ENCODE measurements at places on chromosomes 12 and 14.

- no peak for DNase-seq
Observed at GRCh38 chr12:108315486-108316105, 23.5 kb downstream of the CMKLR1 start.

GRCh38 chr14:55381561-55381960 is 30.1 kb downstream of the ATG14 start:
- no peak for DNase-seq

DNA sequence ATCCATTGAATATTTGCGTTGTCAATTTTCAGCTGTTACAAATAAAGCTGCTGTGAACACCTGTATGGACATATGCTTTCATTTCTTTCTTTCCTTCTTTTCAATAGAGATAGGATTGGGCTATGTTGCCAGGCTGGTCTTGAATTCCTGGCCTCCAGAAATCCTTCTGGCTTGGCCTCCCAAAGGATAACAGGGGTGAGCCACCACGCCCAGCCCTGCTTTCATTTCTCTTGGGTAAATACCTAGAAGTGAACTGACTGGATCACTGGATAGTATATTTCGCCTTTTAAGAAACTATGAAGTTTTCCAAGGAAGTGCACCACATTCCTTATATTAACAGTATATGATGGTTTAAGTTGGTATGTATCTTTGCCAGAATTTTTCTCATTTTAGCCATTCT is 32.3 kb upstream of the EAPP start:
- DNase-seq, result no peak

DNA sequence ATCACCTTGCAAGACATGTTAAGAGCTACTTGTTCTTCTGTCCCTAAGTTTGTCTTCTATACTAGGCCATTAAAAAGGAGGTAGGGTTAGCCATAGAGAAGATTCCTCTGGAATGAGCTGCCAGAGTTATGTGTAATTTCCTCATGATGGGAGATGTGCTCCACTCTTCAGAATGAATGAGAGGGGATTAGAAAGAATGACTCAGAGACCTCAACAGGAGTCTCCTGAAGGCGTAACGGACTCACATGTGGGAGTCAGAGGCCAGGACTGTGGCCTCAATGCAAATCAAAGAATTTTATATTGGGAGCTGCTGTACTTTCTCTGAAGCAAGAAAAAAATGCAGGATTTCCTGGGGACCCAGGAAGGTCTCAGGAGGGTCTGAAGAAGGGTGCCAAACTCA is 87.8 kb upstream of the ATXN7L3B start:
- DNase-seq, result no peak

- DNase-seq, result no peak
Observed at GRCh38 chr14:21399311-21399870, 15.6 kb upstream of the SUPT16H start.

GRCh38 chr12:77949943-77950342 is 119.2 kb downstream of the NAV3 start:
- DNase-seq, result no peak

GRCh38 chr12:89499857-89500256 is 24.7 kb downstream of the GALNT4 start:
- DNase-seq, result no peak

DNA sequence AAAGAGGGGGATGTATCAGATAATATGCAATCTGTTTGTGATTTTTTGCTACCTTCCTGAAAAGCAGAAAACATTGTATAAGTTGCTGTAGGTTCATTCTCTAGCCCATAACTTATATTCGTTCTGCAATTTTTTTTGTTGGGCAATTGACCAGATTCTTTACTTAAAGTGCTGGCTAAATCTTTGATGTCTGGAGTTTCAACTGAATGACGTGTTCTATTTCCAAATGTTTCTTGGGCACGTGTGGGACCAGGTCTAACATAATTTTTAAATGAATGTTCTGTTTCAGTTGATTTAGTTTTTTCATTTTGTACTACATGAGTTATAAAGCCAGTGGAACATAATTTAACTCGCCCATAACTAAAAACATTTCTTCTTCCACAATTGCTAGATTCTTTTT is 3.8 kb downstream of the MLH3 start:
- DNase-seq, result no peak

- no peak for DNase-seq
Observed at GRCh38 chr14:75875958-75876357, 105.8 kb downstream of the TGFB3 start.

DNA sequence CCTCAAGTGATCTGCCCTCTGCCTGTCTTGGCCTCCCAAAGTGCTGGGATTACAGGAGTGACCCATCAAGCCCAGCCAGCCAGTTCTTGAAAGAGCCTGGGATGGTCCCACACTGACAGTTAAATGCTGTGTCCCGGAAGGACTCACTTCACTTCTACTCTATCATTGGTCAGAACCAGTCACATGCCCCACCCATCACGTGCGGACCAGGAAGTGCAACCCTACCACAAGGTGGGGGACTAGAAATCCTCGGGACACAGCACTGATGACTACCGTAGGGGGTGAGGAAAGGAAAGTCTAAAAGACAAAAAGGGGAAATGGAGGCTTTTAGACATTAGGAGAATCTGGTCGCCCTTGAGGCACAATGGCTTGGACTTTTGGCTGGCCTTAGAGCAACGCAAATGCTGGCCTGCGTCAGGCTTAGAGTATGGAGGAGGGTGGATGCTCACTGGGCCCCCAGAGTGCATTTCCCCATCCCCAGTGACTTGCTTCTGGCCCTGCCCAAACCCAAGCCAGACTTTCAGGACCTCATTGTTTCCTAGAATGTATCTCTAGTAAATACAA is 207.7 kb downstream of the TTC8 start:
- no peak for DNase-seq

- DNase-seq, result no peak
Observed at GRCh38 chr12:124550123-124551089, 17.0 kb downstream of the NCOR2 start.

DNA sequence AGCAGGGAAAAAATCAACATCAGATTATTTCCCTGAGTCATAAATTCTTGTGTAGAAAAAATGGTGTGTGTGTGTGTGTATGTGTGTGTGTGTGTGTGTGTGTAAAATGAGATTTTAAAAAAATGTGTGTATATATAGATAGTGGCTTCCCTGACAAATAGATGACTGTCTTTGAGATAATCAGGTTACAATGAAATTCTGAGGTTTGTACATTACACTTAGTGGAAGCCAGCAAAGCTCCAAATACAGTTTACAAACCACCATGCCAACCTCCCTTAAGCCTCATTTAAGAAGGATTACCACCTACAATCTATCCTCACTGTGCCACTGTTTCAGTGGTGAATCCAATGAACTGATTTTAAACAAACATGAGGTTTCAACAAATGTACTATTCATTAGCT is 93.8 kb downstream of the MED13L start:
- DNase-seq, result no peak

GRCh38 chr14:104194716-104195115 is 56.3 kb downstream of the KIF26A start:
- no peak for DNase-seq

GRCh38 chr14:58944343-58944967 is 244.0 kb upstream of the DAAM1 start:
- no peak for DNase-seq

GRCh38 chr12:2169940-2170339 is 117.2 kb downstream of the CACNA1C start:
- no peak for DNase-seq

- no peak for DNase-seq
Observed at GRCh38 chr14:39302124-39302810, 68.6 kb downstream of the MIA2 start.

GRCh38 chr14:102187568-102188001 is 47.9 kb downstream of the WDR20 start:
- DNase-seq, result no peak

GRCh38 chr14:39228044-39228443 is 5.7 kb upstream of the MIA2 start:
- DNase-seq, result no peak

- no peak for DNase-seq
Observed at GRCh38 chr12:129622566-129622965, 281.3 kb downstream of the TMEM132D start.

DNA sequence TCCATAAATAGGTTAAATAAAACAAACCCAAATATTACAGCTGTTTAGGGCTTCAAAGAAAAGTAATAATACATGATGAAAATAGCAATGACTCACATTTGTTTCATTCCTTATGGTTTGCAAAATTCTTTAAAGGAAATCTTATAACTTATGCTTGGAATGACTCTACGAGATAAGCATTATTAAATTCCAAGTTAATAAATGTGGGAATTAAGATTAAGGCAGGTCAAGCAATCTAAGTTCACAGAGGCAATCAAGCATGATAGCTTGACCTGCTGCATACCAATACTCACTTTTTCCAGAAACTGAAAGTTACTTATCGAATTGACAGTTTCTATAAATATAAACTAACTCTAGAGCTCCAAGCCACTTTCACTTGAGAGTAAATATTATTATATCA is 1002.9 kb upstream of the SEL1L start:
- DNase-seq, result no peak

DNA sequence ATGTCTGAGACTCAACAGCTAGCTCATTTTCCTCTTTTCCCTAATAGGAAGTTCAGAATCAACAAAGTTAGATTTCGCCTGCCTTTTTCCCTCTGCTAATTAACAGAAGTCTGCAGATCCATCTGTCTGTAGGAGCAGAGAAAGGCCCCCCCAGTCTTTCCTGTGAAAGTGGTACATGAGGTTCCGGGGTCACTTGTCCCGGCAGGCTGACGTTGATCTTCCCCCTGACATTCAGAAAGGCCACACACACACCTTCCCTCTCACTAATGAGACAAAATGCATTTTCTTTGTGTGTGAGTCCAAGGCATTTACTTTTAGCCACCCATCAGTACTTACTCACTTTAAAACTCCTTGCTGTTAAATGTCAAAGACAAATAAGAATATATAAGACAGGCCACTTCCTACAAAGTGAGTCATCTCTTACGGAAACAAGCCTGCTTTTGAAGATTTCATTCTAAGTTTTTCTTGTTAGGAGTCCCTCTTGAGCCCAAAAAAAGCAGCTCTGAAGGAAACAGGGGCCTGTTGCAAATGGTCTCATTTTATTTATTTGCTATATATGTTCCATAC is 138.7 kb downstream of the TTC7B start:
- DNase-seq, result peak; percentile 8

DNA sequence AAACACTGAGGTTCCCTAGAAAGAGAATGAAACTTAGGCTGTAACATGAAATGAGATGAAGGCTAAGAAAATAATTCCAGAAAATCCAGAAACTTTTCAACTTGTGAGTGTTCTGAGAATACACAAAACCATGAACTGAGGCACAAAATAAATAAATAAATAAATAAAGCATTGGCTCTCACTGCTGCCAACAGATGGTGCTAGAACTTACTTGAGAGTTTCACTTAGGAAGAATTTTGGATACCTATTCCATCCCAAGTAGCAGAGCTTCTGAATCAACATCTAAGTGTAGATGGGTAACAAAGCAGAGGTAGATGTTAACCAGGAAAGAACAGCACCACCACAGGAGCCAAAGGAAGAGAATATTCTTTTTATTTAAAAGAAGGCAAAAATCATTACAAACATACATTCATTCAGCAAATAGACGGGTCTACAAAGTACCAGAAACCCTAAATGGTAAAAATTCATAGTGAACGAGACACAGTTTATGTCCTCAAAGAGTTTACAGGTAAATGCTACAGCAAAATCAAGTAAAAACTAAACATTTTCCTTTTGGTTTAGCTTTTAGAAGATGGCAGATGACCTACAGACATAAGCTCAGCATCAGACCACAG is 16.7 kb downstream of the EPS8 start:
- no peak for DNase-seq

DNA sequence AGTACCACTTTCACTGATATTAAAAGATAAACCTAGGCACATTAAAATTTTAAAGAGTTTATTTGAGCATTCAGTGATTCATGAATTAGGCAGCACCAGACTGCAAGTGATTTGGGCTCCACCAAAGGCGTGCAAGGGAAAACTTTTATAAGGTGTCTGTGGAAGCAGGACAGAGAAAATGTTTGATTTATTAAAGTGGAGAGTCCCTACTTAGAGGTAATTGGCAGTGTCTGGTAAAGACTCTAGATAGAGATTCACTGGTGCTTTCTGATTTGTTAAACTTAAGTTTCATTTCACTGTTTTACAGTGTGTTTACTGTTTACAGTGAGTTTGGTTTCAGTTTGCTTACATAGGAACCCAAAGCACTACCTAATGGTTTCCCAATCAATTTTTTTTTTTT is 72.8 kb downstream of the ANKS1B start:
- no peak for DNase-seq

GRCh38 chr12:33438851-33439586 is 600 bp downstream of the SYT10 start:
- DNase-seq, result no peak

DNA sequence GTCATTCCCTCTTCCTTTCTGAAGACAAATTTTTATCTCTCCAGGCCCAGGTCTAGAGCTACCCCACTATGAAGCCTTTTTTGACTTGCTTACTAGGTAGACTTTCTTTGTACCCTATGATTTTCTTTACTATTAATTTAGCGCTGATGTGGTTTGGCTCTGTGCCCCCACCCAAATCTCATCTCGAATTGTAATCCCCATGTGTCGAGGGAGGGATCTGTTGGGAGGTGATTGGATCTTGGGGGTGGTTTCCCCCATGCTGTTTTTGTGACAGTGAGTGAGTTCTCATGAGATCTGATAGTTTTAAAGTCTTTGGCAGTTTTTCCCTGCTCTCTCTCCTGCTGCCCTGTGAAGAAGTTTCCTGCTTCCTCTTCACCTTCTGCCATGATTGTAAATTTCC is 118.1 kb downstream of the SLC38A1 start:
- no peak for DNase-seq

DNA sequence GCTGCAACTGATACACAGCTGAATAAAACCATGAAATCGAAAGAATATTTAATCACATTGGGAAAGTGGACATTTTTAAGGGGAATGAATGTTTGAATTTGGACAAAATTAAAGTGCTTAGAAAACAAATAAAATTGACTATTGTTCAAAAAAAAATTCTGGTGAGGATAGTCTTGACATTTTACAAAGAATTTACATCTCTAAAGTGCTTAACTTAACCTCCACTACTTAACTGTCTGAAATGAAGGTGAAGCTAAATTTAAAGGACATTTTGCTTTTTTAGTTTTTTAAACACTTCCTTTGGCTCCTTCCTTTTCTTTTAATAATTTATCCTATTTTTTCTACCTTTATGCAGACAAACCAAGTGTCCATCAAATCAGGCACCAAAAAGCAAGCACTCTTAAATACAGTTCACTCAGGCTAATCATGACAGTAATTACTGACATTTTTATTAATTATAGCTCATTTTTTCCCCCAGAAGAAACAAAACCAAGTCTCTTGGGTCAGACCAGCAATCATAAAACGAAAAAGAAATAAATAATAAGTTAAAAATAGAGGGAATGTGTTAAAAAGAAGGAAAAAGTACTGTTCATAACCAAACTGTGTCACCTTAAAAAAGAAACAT is 5.7 kb upstream of the CCND2 start:
- DNase-seq, result no peak

DNA sequence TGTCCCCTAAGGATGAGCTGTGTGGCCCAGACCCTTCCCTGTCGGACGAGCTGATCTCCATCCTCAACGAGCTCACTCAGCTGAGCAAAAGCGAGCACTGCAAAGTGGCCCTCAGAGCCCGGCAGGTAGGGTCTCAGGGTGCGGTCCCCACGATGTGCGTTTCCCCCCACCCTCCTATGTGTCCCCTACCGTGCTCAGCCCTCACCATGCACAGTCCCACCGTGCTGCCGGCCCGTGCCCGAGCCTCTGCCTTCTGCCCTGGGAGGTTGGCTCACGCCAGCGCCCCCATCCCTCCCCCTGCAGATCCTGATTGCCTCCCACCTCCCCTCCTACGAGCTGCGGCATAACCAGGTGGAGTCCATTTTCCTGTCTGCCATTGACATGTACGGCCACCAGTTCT is 86.6 kb downstream of the FOXN4 start:
- no peak for DNase-seq

Data from stimulated activated CD4-positive, alpha-beta T cell treated with anti-CD3 and anti-CD28 coated beads, Interleukin-1b, Interleukin-23, amount 100 ng/mL, for 24 hours (primary cell).